ENCODE measurements at places on chromosomes 7 and 10.

- DNase-seq: no peak
Measured at GRCh38 chr7:126783613-126784012, 469.1 kb downstream of the GRM8 start.

DNA sequence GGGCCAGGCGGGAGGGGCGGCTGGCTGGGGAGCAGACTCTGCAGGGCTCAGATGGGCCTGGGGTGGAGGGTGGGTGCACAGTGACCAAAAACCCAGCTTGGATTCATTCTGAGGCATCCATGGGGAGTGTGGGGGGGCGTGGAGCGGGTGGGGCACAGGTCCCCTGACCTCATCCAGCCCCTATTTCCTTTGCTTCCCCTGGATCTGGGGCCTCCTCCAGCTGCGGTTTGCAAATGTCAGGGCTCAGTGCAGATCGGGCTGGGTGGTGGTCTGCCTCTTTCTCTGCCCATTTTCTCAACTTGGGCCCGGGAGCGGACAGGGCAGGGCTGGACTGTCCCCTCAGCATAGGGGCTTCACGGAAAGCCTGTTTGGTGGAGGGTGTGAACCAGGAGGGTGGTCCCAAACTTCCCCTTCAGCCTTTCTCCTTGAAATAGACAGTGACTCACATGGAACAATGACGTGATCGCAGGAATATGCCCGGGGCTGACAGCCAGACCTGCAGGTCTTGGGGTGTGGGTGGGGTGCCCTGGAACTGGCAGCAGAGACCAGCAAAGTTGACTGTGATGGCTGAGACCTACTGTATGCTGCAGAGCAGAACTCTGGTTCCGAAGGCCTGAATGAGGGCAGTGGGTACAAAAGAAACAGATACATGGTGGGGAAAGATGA, 72.9 kb upstream of the PODXL start:
- no peak for DNase-seq

- no peak for DNase-seq
Measured at GRCh38 chr7:46725136-46725535, 804.1 kb upstream of the IGFBP3 start.

DNA sequence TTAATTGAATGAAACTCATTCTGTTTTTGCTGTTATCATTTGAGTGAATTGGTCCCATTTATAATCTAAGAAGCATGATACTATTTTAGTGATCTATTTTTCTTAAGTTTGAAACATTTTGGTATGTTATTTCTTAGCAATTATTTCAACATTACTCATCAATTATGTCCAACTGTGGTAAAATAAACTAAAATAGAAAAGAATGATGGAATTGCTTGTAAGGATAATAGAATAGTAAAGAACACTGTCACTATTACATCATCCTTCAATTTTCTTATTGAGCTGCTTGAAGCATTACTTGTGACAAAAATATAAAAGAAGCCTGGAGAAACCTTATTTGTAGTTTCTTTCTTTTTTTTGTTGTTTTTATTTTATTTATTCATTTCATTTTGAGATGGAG, 42.4 kb downstream of the ZNF487 start:
- DNase-seq: no peak

GRCh38 chr10:79381804-79382221, 34.5 kb downstream of the PPIF start:
- DNase-seq: no peak
